ENCODE measurements at places on chromosomes 2 and 18.
A peak's percentile ranks its signal among the peaks of the same experiment; 100 is the strongest.

DNA sequence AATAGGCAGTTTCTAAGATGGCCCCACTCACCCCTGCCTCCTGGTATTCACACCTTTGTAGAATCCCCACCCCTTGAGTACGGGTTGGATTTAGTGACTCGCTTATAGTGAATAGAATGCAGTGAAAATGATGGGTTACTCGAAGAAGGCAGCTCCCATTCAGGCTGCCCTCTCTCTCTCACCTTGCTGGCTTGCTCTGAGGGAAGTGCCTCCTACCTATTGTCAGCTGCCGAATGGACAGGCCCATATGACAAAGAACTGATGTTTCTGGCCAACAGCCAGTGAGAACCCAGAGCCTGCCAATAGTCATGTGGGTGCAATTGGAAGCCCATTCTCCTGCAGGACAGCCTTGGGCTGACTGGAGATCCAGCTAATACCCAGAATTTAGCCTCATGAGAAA lies 22.1 kb upstream of the RNF103 start:
- no peak for DNase-seq

DNA sequence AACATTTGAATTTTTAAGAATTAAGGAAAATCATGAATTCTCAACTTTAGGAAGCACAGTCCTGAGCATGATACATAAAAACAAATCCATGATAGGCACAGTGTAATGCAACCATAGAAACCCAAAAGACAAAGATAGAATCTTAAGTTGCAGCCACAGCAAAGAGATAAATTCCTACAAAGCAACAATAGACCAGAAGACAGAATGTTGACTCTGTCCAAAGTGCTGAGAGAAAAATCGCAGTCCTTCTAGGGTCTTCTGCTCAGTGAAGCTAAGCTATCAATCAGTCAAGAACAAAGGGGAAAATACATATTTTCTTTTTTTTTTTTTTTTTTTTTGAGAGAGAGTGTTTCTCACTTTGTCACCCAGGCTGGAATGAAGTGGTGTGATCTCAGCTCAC lies 22.0 kb upstream of the FHOD3 start:
- DNase-seq: no peak

DNA sequence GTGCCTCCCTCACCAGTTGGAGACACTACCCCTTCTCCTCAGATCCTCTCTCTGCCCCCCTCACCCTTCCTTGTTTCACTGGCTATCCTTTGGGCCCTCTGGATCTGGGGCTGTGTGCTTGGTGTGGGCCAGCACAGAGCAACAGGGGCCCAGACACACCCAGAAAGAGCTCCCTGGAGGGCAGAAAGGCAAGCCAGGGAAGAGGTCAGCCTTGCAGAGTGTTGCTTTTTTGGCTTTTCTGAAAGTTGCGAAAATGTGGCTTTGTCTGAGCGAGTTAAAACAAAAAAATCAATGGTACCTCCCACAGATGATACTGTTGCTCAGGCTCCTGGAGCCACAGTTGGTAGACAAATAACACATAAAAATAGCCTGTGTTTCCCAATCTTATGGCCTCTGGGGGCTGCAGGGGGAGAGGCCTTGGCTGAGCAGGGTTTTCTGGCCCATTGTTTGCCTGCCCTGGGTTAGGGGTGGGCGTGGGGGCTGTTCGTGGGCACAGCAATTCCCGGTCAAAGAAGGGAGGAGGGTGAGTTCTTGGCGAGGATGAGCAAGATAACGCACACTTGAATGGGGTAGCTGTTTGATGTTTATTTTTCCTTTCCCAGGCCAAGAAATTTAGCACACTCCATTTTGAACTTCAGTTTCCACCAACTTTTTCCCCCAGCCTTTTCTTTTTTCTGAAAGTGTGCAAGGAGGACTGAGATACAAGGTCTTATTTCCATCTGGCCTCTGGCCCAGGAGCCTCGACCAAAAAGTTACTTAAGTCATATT lies 167.0 kb upstream of the HAAO start:
- DNase-seq: peak; percentile 69

DNA sequence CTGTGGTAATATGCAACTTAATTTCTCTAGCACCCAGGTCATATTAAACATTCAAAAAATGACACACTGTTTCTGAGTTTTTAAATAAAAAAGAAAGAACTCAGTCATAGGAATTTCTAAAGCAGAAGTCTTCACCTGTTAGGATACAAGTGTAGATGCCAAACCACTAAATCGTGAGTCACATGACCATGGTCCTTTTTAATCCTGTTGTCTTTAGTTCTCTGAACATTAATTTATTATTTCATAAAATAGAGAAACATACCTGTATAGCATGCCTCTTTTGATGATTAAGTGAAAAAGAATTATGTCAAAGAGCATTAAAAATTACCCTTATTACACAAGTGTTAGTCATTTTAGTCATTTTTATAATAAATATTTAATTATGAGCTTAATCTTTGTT lies 398.8 kb downstream of the CCDC85A start:
- DNase-seq: no peak

DNA sequence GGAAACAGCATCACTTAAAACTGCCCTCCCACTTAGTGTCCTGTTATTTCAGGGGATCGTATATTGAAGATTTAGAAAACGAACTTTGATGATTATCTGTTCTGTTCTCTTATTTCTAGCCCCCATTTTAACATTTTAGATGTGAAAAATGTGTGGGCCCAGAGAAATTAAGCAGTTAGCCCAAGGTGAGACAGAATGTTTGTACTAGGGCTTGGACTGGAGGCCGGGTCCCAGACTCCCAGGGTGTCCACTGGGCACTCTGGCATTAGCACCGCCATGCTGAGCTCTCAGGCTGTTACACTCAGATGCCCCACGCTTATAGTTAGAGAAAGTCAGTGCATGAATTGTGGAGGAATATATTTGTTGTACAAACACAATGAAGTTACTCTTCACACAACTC lies 5.5 kb upstream of the RAX start:
- no peak for DNase-seq

DNA sequence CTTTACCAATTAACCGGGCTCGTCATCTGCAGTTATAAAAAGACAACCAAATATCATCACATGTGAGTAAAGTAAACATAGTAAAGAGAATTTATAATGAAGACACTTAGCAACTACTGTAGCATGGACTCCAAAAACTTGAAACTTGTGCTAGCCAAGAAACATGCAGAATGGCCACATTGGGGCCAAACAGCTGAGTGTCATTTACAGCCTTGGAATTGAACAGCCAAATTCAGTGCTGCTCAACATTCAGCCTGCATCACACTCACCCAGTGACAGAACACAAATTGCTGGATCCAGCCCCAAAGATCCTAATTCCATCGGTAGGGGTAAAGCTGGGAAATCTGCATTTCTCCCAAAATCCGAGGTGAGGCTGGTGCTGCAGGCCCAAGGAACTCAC lies 224.8 kb upstream of the GYPC start:
- no peak for DNase-seq

GRCh38 chr2:135603543-135603942 lies 72.3 kb downstream of the R3HDM1 start:
- no peak for DNase-seq

- no peak for DNase-seq
Measured at GRCh38 chr2:241902357-241902991, 32.9 kb downstream of the RTP5 start.

GRCh38 chr2:96891591-96892333 lies 21.9 kb upstream of the SEMA4C start:
- DNase-seq: peak; percentile 51

DNA sequence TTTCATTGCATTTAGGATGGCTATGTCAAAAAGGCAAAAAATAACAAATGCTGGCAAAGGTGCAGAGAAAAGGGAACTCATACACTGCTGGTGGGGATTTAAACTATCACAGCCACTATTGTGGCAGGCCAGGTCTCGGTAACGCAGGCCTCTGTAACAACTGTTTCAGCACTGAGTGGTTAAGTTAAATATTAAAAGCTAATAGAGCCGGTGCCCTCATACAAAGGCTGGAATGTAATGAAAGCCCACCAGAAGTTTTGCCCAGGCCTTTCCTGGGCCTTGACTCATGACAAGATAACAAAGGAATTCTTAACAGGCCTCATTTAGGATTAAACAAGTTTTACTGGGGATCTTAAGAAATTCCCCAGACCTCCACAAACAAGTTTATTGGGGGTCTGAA lies 10.7 kb downstream of the MERTK start:
- DNase-seq: no peak

- no peak for DNase-seq
Measured at GRCh38 chr2:241742320-241742939, 8.0 kb downstream of the D2HGDH start.

DNA sequence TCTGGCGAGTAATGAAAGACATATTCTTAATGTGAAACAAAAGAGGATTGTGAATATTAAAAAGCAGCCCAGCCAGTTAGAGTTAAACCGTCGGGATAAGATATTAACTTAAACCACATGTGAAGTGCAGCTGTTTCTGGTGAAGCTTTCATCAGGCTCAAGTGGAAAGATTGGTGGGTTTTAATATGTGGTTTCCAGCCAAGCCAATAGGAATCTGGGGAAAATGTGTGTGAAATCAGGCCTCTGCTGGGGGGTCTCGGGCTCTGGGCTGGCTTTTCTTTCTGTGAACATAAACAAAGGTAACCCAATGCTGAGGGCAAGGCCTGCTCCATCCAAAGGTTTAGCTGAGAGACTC lies 279.6 kb downstream of the SLC4A3 start:
- no peak for DNase-seq

- DNase-seq: no peak
Measured at GRCh38 chr18:77069931-77070330, 62.7 kb downstream of the MBP start.

DNA sequence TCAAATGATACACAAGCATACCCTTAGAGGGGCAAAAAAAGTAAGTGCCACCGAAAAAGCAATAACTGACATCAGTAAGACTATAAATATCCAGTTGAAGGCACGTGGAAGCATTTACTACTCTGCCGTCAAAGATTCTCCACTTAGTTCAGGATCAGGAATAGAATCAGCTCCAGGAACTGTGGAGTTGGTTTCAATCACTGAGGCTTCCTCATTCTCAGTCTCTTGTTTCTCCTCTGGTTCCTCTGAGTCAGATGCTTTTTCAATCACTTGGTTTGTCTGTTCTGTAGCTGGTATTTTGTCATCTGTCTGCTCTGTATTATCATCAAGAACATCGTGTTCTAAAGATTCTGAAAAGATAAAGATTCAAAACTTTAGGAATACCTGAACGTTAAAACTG lies 72.2 kb downstream of the LNPK start:
- peak; percentile 83 for DNase-seq

DNA sequence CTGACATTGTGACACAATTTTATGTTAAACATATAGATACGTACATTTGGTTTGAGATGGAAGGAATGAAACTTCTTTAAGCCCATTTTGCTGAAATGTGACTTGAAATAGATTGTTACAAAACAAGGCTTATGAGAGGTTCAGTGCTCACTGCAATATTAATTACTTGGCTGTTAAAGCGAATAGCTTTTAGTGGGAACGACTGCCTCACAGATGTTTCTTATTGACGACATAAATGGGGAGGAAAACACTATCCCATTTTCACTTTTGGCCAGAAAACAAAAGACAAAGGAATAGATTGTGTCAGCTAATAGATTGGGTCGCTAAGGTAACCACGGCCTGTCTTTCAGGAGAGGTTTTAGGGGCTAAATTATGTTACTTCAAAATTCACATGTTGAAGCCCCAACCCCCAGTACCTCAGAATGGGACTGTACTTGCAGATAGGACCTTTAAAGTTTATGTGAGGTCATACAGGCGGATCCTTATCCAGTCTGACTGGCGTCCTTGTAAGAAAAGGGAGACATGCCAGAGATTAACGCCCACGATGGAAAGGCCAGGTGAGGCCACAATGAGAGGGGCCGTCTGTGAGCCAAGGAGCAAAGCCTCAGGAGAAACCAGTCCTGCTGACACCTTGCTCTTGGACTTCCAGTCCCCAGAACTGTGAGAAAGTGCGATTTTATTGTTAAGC lies 10.8 kb downstream of the INPP1 start:
- no peak for DNase-seq

- DNase-seq: no peak
Measured at GRCh38 chr2:25899404-25899970, 21.2 kb upstream of the ASXL2 start.

- no peak for DNase-seq
Measured at GRCh38 chr18:10687161-10687925, 161.5 kb downstream of the NAPG start.

DNA sequence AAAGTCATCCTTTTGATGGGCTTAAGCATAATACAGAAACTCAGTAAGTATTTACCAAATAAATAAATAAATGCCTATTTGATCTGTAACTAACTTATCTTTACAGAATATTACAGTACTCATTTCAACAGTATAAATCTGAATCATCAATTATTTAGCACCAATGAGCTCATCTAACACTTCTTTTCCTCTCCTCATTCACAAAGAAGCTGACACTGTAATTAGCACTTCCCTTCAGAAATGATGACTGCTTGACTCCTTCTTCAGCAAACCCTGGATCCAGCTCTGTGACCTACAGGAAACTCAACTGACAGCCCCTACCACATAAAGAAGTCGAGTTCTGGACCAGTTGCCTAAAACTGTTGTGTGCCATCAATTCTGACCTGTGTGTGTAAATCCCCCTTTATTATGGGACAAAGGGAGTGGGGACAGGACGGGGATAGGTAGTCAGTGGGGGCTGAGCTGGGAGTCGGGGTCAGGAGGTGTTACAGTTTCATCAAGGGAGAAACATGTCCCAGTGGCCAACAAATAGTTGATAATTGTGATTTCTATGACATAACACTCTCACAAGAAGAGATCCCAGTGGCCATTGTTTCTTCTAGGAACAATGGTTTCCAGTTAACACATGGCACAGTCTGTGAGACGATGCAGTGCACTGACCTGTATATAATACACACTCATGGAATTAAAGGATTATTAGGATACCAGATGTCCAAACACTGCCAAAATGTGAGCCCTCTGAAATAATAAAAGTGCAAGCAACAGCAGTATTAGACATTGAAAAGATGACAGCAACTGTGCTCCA lies 68.7 kb downstream of the STK39 start:
- DNase-seq: no peak

DNA sequence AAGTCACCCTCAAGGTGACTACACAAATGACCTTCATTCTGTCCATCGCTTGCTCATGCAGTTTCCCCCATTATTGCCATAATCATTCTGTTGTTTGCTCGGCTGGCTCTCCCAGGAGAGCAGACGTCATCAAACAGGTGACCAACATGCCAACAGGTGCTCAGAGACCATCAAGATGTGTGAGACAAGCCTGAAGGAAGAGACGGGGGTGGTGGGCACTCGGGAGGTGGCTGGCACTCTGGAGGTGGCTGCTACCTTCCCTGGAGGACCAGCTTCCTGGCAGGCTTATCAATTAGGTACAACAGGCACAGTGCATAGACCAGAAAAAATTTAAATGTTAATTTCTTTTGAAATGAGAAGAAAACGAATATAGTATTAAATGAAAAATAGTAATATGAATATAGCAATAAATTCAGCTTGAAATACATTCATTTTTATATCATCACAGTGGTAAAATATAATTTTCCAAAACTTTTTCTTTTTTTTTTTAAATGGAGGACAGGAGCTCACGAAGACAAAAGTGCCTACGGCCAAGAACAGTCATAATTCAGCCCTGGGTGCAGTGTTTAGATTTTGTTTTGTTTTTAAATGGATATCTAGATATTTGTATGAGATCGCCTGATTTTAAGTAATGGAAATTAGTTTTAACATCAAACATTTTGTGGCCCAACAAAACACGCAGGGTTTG lies 16.9 kb upstream of the HAAO start:
- no peak for DNase-seq
